Right lobe of liver (tissue), 6 donors: ENCODE measurements at places on chromosomes 2 and 18. TPM values are rescaled to one million over a fixed set of nuclear protein-coding genes. Genes with fewer than 3 reads are reported as not detected.

TRIM43 gene
- not detected for total RNA-seq

STPG4 gene
- not detected for total RNA-seq

RTP5 gene
- not detected for total RNA-seq

RPL37A gene
- 681 TPM for total RNA-seq

OTOS gene
- not detected for total RNA-seq

KIF5C gene
- total RNA-seq: 1.1 TPM

EFEMP1 gene
- 13.2 TPM for total RNA-seq
